ENCODE measurements at places on chromosomes 13 and 19.
A peak's percentile ranks its signal among the peaks of the same experiment; 100 is the strongest.

DNA sequence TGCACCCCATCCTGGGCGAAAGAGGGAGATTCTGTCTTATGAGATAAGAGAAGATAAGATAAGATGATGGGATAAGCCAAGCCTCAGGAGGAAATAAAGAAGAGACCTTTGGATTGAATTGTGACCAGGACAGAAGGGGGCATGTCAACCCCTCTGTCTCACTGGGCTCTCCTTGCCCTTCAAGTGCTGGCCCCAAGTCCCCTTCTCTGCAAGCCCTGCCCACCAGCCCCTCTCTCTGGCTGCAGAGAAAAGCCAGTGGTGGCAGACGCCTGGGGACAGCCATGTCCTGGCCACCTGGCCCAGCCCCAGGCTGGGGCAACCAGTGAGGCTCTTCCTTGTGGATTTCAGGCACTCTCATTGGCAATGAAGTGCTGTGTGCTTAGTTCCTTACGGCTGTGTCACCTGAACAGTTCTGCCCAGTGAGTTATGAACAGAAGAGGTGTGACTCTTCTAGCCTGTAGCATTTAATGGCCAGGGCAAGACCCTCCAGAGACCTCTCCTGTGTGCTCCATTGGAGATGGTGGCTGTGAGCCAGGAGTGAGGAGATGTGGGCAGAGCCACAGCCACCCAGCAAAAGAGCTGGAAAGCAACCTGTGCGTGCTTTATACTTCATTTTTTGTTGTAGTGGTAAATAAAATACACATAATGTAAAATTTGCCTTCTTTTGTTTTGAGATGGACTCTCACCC is 6.1 kb upstream of the BTBD2 start:
- no peak for DNase-seq

GRCh38 chr13:97413694-97414093 is 20.3 kb upstream of the RAP2A start:
- no peak for DNase-seq

DNA sequence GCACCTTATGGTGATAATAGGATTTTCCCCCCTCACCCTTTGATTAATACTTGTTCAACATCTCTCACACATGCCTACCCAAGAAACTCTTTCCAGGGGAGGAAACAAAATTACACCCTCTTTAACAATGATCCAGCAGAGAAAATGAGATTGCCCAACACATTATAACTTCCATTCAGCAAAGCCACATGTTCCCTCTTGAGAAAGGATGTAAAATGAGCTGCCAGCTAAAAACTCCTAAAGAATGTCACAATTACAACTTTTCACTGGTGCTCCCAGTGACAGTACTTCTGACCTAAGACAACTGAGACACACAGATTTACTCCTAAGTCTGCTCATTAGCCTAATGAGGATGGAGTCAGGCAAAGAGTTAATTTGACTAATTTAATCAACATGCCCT is 621.4 kb downstream of the DIAPH3 start:
- DNase-seq = no peak

- no peak for DNase-seq
Observed at GRCh38 chr13:107209824-107210722, 642.1 kb upstream of the ARGLU1 start.

GRCh38 chr13:112953591-112954487 is 15.2 kb upstream of the MCF2L start:
- DNase-seq = no peak

- DNase-seq = no peak
Observed at GRCh38 chr19:15324791-15325519, 7.4 kb downstream of the BRD4 start.

- DNase-seq = no peak
Observed at GRCh38 chr13:98972627-98973026, 5.2 kb downstream of the DOCK9 start.

GRCh38 chr13:29969286-29969685 is 118.9 kb upstream of the UBL3 start:
- DNase-seq = no peak

- no peak for DNase-seq
Observed at GRCh38 chr13:24694907-24695306, 14.7 kb downstream of the ATP12A start.

DNA sequence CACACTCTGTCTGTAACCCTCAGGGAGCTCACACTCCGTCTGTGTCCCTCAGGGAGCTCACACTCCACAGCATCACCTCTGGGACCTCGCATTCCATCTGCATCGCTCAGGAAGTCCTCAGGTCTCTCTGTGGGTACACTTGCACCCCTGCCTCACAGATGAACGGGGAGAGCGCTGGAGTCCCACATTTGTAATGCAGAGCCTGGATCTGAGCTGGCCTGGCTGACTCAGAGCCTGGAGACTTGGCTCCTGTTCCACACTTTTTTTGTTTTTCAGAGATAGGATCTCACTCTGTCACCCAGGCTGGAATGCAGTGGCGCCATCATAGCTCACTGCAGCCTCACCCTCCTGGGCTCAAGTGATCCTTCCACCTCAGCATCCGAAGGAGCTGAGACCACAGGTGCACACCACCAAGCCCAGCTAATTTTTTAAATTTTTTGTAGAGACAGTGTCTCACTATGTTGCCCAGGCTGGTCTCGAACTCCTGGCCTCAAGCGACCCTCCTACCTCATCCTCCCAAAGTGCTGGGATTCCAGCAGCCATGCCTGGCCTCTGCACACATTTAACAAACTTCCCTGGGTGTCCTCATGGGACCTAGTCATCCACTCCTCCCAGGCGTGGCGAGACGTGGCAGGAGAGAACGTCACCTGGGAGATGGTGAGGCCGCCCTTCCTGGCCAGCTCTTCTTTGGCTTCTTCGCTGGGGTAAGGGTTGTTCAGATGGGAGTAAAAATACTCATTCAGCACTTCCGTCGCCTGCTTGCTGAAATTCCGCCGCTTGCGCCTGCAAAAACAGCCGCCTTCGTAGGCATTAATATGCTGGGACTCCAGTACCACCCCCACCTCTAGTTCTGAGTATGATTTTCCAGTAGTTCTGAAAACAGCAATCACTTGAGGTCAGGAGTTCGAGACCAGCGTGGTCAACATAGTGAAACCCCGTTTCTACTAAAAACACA is 31.0 kb downstream of the CILP2 start:
- DNase-seq = peak; percentile 31

- DNase-seq = no peak
Observed at GRCh38 chr13:21079761-21080592, 18.6 kb upstream of the LATS2 start.

Measured in stimulated activated CD4-positive, alpha-beta T cell treated with anti-CD3 and anti-CD28 coated beads, Interleukin-15, amount 100 ng/mL, for 24 hours (primary cell).